AG09309 (cell line): ENCODE measurements at places on chromosomes 7 and 10.

GRCh38 chr7:89500084-89500483 is 654.2 kb upstream of the STEAP1 start:
- no peak for DNase-seq

DNA sequence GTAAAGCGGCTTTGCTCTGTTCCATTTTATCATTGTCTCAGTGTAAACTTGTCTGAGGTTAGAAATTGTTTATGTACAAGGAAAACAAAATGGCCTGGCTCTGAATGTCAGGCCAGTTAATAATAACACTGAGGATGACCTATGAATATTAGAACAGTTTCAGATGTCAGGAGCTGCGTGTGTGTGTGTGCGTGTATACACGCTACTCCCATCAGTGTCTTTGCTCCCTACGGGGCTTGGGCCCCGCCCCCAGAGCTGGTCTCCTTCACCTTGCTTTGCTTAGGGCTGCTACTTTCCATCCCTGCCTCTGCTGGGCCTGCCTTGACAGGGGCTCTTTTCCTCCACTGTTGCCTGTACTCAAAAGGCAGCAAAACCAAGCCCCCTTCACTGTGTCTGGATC is 142.3 kb upstream of the BET1 start:
- DNase-seq, result no peak

GRCh38 chr10:38054361-38054797 is 39.8 kb upstream of the ZNF37A start:
- DNase-seq, result peak; percentile 76

GRCh38 chr10:110360857-110361474 is 56.2 kb upstream of the SMNDC1 start:
- DNase-seq, result no peak

- DNase-seq, result no peak
Measured at GRCh38 chr10:124588736-124589490, 127.3 kb downstream of the LHPP start.

GRCh38 chr7:39468808-39469374 is 97.3 kb upstream of the YAE1 start:
- no peak for DNase-seq

DNA sequence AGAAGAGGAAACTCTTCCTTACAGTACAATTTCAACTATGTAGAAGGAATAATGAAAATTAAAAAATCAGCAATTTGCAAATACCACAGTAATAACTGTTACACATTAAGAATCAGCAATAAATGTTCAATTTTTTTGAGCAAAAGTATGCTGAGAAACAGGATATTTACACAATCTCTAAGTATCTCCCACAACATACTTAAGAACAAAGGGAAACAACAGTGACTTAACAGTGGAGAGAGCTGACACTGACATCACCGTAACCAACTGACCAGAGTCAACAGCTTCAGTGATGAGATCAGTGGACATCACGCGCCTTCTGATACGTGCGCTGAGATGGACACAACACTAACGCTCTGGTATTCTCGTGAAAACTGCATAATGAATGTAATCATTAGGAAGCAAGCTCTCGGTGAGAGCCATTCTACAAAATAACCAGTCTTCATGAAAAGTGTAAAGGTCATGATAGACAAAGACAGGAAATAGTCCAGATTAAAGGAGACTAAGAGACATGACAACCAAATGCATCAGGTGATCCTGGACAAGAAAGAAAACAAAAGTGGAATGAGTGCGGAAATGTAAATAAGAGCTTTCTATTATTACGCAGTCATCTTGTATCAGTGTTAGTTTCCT is 82.6 kb downstream of the PIP4K2A start:
- no peak for DNase-seq

- no peak for DNase-seq
Measured at GRCh38 chr7:67983486-67983885, 986.9 kb downstream of the TYW1 start.

- no peak for DNase-seq
Measured at GRCh38 chr7:41570766-41571165, 132.1 kb downstream of the INHBA start.

DNA sequence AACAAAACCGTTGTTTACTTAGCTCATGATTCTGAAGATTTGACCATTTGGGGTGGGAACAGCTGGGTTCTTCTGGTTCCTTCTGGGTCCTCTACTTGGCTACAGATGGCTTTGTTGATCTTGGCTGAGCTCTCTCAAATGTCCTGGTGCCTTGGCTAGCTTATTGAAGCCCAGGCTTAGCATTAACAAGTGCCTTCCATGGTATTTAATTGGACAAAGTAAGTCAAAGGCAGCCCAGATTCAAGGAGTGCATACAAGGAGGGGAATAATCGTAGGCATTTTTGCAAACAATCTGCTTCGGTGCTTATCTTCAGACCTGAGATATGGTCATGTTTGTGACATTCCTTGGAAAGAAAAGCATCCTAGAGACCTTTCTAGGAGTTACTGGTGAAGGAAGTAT is 81.4 kb downstream of the ADCYAP1R1 start:
- no peak for DNase-seq

GRCh38 chr7:43204081-43204480 is 91.6 kb downstream of the HECW1 start:
- peak; percentile 10 for DNase-seq

DNA sequence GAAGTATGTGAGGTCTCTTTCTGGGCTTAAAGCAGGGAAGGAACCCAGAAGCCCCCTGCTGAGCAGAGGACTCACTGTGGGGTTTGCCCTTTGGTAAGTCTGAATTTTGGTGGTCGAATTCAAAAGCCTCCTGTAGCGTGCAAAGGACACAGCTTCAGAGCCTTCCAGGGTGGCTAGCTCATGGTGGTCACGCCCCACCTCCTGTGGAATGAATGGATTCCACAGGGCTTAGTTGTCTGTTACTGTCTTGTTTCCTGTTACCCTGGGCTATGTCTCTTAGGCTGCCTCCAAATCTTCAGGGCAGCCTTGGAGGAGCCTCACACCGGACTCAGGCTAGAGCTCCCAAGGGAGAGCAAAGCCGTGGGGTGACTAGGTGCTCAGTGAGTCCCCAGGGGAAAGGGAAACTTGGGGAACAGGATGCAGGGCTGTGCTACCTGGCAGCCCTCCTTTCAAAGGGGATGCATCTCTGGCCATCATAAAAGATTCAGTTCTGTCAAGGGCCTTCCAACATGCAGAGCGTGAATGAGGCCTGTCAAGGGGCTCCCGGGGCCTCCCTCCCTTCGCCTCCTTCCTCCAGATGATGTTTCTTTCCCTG is 211.7 kb downstream of the CCSER2 start:
- peak; percentile 76 for DNase-seq

DNA sequence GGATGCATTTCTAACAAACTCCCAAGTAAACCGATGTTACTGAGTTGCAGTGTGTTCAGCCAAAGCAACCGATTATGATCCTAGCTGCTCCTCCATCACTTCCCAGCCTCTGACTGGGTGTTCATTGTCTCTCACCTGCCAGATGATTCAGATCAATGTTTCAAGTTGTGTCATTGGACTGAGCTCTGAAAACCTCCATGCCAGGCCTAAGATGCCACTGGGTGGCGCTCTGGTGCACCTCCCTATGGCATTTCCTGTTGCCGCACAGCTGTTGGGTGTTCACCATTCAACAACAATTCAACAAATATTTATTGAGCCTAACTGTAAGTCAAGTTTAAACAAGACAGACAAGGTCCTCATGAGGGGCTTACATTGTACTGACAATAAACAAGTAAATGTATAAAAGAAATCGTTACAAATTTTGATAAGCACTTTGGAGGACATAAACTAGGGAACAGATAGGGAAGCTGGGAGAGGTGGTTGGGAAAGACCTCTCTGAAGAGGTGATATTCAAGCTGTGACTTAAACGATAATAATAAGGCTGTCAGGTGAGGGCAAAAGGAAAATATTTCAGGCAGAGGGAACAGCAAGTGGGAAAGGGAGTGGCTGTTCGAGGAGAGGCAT is 22.8 kb downstream of the RGR start:
- peak; percentile 11 for DNase-seq

GRCh38 chr10:95600158-95600557 is 39.0 kb upstream of the SORBS1 start:
- no peak for DNase-seq

DNA sequence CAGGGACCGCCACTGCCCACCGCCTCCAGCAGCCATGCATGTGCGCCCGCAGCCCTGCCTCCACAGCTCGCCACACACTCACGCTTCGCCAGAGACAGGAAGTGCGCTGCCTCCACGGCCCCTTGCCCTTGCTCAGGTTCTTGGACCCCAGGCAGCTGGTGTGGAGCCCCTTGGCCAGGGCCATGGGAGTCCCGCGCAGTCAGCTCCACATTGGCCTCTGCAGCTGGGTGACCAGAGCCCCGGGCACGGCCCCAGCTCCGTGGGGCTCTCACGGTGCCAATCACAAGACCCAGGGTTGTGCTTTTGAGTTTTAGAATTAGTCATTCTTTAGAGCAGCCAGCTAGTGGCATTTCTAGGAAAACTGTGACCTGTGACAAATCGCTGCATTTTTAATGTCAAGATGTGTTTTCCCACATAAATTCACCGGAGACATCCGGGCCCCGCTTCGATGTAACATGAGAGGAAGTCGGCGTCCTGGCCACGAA is 4.3 kb upstream of the UTF1 start:
- DNase-seq, result no peak

GRCh38 chr7:128168667-128169210 is 72.3 kb upstream of the LEP start:
- DNase-seq, result no peak
